ENCODE measurements at places on chromosomes 12 and 14.

DNA sequence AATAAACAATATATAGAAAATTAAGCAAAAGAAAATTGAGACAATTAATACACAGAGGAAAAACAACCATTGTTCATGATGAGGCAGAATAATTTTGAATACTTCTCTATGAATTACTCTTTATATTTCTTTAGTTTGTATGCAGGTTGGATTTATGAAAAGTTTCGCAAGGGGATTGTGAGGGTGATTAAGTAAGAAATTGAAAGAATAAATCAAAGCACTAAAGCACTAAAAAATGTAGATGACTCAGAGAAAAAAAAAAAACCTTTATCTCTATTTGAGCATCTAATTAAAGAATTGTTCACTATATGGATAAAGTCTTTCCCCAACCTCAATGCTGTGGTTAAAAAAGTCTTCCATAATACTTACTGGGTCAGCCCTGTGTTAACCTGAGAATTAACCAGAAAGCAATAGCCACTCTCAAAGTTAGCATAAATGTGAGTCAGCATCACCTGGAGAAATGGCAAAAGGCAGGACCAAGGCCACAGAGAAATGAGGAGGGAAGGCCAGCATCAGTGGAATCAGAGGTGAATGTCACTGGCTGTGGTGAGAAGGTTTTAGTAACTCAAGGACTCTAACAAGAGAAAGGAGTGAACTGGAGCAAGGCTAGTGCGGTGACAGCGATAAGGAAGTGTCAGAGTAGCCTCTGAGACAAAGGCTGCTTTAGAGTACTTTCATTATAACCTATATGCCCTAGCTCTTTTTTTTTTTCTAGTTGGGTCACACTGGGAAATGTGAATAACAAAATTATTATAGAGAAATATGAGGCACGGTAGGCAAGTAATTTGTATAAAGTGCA, 310.4 kb downstream of the KCNC2 start:
- DNase-seq: no peak

DNA sequence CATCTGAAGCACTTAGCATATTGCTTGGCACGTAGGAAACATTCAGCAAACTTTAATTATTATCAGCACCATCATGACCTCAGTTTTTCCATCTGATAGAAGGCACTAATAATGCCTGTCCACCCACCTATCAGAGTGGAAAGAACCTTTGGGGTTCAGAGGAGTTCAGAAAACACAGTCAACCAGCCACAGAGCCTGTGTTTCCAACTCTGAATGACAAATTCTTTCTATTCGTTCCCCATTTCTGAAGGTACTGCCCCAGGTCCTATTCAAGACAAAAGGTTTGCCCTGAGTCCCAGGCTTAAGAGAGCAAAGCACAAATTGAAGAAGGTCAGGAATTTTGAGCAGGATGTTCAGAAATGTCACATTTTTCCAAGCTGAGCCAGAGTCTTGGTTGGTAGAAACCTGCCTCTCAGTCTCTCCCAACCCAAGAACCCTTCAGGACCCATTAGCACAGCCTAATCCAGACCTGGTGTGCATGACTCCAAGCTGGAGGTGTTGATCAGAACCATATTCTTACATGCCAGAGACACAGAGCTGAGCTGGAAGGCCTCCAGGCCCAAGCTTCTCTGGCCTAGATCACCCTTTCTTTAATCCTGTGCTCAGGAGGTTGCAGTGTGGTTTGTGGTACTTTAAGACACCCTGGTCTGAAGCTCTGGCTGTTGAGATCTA, 114.4 kb downstream of the TBX5 start:
- no peak for DNase-seq

GRCh38 chr12:82565966-82566365, 120.7 kb upstream of the TMTC2 start:
- no peak for DNase-seq

GRCh38 chr12:123945287-123946151, 27.1 kb downstream of the CCDC92 start:
- no peak for DNase-seq

DNA sequence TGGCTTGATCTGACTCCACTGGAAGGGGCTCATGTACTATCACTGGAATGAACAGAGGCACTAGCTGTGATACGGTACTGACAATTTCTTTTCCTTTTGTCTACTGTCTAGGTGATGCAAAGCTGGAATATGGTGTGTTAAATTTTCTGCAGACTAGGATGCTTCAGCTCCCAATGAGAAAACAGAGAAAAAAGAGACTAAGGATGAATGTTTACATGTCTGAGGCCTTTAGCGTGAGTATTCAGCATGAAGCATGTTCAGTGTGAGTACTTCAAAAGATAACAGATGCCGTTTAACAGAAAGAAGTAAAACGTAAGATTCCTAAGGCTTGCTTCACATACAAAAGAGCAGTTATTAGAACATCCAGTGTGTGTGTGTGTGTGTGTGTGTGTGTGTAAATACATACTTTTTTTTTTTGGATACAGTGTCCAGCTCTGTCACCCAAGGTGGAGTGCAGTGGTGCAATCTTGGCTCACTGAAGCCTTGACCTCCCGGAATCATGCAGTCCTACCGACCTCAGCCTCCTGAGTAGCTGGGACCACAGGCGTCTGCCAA, 92.3 kb upstream of the FERMT2 start:
- no peak for DNase-seq

DNA sequence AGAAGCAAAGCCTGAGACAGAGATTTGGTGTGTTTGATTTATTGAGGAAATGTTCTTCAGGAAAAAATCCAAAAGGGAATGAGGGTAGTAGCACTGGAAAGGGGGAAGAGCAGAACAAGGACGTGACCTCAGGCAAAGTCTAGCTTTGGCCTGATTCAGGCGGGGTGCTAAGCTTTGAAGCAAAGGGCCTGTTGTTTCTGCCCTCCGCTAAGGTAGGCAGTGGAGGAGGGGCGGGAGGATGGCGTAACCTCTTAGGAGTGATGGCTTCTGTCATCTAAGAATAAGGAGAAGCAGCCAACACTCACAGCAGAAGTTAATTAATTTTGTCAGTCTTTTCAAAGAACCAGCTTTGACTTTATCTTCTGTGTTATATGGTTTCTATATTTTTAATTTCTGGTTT, 20.4 kb downstream of the ABHD12B start:
- no peak for DNase-seq

DNA sequence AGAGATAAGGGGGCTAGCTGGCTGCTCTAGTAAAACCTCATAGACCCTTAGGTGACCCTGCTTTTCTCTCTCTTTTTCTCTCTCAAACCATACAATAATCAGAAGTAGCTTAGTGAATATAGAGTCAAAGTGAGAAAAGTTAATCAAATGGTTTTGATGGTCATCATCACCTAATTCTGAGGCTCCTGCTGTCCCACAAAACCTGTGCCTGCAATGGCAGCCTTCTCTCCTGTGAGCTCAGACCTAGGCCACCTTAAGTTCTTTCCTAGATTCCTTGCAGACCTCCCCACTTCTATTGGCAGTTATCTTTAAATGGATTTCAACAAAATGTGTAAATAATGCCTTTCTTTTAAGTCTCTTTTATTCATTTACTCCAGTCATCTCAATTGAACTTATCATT, 1.5 kb upstream of the RPAP3 start:
- DNase-seq: no peak

- DNase-seq: no peak
Observed at GRCh38 chr14:24965934-24966578, 83.9 kb downstream of the STXBP6 start.

DNA sequence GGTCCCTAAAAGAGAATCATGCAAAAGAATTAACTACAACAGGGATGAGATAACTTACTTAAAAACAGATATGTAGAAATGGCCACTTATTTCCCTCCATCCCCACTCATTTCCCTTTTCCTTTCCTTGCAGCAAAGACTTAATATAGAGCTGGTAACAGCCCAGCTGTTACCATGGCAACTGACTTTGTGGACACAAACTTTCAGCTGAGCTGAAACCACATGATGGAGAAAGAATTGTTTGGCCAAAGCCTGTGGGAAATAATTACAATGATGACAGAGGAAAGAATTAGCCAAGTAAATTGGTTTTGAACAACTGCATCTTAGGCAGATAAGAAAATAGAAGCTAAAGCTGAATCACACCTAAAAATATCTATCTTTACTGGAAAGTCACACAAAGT, 364.9 kb downstream of the GALC start:
- no peak for DNase-seq

DNA sequence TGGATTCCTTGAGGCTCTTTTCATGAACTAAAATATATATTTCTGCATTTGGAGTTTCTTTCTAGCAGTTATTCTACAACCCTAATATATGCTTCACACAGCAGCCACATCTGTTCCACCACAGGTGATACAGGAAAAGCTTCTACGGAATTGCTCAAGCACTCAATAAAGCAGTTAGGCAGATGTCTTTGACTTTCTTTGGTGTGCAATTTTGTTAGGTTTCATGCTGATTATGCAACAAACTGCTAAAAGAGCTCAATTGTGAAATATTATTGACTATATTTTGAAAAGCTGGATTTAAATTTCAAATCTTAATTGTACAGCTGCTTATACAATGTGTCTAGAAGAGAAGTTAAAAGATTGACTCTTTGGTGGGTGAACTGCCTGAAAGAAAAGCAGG, 1055.6 kb upstream of the FBXO33 start:
- DNase-seq: no peak

- DNase-seq: no peak
Observed at GRCh38 chr12:93163260-93164036, 214.3 kb upstream of the NUDT4 start.

- DNase-seq: no peak
Observed at GRCh38 chr12:69112616-69113015, 126.8 kb upstream of the CPSF6 start.

DNA sequence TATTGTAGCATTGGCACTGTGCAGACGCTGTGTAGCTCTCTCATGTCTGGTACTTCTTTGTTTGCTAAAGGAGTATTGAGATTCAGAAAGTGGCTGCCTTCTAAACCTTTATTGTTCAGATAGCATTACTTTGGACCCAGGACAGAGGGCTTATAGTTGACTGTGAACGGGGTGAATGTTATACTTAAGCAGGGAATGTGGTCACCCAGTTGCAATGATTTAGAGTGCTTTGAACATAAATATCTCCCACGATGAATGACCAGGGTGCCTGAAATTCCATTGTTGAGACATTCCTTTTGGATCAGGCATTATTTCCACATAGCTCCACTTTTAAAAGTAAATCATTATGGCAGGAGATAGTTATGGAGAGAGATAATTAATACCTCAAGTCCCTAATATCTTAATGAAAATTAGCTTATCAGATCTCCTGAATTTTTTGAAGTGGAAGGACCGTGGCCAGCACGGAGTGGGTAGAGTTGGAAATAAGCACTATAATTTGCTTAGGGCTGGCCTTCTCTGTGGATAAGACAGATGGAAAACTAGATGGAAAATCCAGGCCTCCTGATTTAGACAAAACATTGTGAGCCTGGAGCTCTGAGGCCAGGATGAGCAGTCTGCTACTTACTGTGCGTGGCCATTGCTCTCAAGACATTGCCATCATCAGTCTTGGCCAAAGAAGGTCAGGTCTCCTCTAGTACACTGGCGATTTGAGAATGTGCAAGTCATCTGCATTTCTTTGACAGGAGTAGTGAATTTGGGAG, 114.5 kb downstream of the ETV6 start:
- no peak for DNase-seq

GRCh38 chr12:106978035-106978800, 8.7 kb downstream of the MTERF2 start:
- no peak for DNase-seq

GRCh38 chr14:81805785-81806184, 272.1 kb upstream of the SEL1L start:
- no peak for DNase-seq

GRCh38 chr14:53493320-53493719, 340.2 kb upstream of the DDHD1 start:
- no peak for DNase-seq

DNA sequence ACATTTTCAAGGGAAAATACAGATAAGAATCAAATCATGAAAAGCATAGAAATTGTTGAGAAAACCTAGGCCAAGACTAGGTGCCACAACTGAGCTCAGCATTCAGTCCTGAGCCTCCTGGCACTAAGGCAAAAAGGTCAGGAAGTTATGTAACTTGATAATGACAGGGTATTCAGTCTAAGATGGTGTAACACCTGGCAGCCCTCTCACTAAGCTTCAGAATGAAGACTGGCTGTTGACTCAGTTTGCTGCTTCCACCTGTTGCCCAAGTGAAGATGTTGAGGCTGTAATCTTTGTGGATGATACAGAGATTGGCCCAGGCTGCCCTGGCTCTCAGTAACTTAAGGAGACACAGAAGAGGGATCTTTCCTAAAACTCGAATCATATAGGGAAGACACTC, 19.6 kb downstream of the PROX2 start:
- DNase-seq: no peak

GRCh38 chr14:57962325-57963035, 96.6 kb upstream of the SLC35F4 start:
- DNase-seq: no peak
